ENCODE measurements at places on chromosomes 1 and 21.

DNA sequence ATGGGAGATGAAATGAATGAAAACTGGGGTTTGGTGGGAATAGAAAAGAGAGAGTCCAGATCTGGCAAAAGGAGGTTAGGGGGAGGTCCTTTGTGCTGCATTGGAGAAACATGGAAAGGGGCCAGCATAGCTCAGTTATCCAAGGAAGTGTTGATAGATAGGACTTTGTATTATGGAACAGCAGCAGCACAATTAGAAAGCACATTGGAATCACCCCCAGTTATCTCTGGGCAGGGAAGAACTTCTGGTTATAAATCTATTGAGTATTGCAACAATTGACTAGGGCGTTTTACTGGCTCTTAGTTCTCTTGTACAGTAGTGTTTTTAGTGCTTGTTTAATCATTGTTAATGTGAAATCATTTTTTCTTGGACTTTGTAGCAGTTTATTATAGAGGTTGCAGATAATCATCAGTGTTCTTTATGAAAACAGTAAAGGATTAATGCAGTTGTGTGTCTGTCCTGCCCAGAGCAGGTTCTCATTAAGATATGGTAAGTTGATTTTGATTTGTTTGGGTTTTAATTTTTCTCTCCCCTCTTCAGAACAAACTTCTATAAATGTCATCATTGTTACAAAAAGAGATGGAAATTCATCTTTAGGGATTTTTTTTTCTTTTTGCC is 76.6 kb downstream of the NR5A2 start:
- no peak for DNase-seq

DNA sequence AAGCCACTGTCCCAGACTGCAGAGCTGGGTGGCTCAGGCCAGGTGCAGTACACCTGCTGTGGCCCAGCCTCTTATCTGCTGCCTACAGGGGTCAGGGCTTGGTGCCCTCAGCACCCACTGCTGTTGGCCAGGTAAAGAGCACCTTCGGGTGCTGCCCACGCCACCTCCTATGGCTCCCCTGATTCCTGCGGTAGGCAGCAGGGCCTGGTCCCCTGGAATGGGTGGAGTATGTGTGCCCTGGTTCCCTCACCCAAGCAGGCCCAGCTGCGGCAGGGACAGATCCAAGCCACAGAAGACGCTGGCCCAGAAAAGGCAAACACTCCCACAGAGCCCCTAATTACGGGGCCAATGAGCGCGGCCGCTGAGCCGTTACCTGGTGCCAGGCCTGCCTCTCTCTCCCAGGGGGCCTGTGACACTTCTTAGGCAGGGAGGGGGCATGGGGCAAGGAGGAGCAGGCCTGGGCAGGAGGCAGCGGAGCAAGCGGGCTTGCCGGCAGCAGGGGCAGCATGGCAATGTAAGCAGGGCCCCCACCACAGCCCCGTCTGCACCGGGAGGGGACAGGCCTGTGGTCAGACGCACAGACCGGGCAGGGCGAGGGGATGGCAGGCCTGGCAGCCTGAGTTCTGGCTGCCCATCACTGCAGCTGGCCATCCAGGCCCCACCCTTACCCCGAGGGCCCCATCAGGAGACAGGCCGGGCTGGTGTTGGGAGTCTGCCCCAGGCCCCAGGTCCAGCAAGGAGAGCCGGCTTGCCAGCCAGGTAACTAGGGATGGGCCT is 19.0 kb downstream of the ESPN start:
- no peak for DNase-seq

DNA sequence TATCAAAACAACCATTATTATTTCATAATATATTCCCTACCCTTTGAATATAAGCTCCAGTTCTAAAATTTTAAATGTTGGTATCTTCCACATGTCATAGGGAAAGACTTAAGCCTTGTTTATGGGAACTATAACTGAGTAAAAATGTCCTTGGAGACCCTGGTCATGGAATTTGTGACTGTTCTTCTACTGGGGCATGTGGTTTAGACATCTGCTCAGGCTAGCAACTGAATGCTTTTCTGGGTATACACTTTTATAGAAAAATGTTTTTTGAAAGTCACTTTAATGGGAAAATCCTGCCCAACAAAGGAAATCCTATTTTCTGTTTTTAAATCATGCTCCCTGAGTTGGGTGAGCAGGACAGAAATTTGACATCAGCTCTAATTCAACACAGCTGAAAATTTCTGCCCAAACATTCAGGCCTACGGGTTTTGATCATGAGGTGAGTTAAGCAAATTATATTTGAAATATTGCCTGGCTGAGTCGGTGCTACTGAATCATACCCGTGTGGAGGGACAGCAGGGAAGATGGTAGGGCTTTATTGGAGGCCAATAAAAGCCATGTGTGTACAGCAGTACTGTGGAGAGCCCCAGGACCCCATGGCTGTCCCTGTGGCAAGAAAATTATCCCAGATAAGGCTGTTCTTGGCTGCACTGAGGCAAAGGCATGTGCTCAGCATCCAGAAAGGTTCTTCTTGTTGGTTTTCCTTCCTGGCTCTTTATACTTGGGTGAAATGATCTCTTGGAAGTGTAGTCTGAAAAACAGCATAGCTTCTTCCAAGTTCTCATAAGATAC is 391.8 kb downstream of the DISC1 start:
- peak; percentile 33 for DNase-seq

DNA sequence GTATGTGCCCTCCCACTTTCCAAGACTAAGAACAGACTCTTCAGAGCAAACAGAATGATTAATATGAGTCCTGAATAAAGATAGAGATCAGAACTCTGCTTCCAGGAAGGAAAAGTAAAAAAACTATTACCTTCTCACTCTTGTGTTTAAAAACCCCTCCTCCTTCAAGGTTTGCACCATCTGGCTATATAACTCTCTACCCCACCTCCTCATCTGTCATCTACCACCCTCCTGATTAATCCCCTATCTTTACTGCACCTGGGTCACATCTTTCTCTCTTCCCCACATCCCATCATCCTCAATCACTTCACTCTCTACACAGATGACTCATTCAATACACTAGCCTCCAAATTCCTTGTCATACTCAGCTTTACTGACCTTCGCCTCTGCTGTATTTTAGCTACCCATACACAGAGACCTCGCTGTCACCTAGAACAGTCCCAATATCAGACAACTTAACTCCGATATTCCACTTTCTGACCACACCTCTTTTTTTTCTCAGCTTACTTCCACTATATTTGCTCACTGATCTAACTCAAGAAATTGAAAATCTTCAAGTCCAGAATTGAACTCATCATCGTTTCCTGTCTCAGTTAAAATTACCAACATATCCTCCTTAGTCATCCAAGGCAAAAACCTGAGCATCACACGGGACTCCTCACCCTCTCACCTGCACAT is 3.7 kb downstream of the SCMH1 start:
- DNase-seq = peak; percentile 60

GRCh38 chr1:67434491-67434890 is 4.3 kb upstream of the SERBP1 start:
- DNase-seq = peak; percentile 70

DNA sequence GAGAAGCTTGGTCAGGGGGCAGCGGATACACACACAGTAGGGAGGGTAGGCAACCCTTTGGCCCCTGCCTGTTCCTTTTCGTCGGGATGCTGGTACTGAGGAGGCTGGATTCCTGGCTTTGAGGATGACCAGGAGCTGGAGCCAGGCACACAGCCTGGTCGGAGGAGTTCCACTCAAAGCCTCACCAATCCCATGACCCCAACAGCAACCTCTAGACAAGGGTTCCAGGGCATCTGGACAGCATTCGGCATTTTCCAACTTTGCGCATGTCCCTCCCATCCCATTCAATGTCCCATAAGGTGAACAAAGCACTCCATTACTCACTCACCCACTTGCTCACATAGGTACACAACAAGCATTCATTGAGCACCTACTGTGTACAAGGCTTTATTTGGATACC is 42.6 kb upstream of the HMGB4 start:
- DNase-seq = no peak

GRCh38 chr1:65067491-65068201 is 80.4 kb upstream of the AK4 start:
- peak; percentile 61 for DNase-seq

DNA sequence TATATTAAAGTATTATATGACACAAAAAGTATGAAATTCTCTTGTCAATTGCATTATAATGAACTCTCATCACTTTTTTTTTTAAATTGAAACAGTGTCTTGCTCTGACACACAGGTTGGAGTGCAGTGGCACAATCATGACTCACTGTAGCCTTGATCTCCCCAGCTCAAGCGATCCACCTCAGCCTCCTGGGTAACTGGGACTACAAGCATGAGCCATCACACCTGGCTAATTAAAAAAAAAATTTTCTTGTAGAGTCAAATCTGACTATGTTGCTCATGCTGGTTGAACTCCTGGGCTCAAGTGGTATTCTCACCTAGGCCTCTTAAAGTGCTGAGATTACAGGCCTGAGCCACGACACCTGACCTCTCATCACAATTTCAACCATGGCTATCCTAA is 259.3 kb downstream of the S1PR1 start:
- no peak for DNase-seq

DNA sequence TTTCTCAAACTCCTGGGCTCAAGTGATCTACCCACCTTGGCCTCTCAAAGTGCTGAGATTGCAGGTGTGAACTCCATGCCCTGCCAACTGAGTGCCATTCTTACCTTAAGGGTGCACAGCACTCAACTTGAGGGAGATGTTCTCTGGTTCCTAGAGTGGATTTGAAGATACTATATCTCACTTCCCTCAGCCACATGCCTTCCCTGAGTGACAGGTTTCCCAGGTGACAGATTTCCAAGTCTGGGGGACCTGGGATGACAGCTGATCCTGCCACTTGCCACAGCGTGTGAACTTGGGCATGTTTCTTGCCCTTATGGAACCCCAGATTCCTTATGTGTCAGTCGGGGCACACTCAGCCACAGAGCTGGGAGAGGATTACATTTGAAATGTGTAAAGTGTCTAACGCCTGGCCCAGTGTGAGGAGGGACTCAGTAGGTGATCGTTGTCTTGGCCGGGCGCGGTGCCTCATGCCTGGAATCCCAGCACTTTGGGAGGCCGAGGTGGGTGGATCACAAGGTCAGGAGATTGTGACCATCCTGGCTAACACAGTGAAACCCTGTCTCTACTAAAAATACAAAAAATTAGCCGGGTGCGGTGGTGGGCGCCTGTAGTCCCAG is 29.6 kb upstream of the BTG2 start:
- DNase-seq = no peak

GRCh38 chr1:72202761-72203160 is 79.6 kb downstream of the NEGR1 start:
- DNase-seq = peak; percentile 34

DNA sequence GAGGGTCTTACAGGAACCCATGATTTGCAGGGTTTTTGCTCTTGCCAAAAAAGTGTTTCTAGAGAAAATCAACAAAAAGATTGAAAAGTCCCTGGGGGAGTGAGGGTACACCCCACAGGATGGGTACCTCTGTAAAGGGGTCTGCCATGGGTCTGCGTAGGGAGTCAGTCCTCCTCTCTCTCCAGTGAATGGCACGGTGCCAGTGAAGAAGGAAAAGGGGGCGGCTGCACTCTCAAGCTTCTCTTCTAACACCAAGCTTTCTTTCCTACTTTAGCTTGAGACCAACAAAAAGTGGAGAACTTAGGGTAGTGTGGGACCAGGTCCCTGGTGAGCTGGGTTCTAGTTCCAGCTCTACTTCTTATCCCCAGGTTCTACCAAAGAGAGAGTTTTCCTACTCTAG is 87.4 kb downstream of the GLUL start:
- DNase-seq = no peak

GRCh38 chr1:80385650-80386049 is 1379.1 kb upstream of the ADGRL4 start:
- no peak for DNase-seq

DNA sequence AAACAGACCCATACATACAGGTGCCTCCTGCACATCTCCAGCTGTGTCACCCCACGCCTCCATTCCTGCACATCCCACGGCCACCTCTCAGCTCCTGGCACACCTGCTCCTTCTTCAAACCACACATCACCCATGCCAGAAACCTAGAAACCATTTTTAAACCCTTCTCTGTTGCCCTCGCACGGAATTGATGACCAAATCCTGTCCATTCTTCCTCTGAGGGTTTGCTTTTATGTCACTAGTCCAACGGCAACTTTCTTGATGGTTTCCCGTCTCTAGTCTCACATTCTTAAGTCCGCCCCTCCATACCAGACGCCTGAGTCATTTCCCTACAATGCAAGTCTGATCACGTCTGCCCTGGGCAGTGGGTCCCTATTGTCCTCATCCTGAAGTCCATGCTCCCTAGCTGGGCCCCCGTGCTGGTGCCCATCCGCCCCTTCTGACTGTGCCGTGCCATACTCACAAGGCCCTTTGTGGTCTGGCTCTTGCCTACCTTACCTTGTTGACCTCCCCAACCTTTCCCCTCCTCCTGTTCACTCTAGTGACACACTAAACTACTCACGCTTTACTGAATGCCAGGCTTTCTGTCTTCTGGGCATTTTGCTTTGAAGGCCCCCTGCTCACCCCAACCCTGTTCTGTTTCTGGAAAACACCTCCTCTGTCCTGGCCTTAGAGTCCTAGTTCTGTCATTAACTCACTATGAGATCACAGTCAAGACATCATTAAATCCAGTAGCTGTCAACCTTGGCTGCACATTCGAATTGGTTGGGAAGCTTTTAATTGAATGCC is 17.6 kb downstream of the SLC2A1 start:
- peak; percentile 99 for DNase-seq

DNA sequence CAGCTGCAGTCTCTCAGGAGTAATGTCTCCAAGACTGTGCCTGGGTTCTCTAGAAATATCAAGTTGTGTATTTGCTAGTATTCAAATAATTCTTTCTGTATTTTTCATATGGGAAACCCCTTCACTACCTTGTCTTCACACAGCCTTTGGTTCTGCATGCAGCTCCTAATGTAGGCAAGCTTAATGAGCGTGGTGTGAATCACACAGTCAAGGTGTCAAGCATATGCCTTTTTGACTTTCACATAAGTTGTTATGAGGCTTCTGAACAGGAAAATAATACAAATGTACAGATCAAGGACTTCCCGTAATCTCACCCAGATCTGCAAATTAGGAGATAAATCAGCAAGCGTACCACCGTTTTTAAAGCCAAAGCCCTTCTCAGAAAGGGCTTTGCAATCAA is at the start of gene FCRL3:
Gene FCRL3 (minus strand): TSS at position 38 of the 400 bp plus-strand sequence. CDS start 280 bp downstream, outside the sequence.
- DNase-seq = no peak

GRCh38 chr1:155529109-155529508 is 33.5 kb downstream of the ASH1L start:
- DNase-seq = no peak

DNA sequence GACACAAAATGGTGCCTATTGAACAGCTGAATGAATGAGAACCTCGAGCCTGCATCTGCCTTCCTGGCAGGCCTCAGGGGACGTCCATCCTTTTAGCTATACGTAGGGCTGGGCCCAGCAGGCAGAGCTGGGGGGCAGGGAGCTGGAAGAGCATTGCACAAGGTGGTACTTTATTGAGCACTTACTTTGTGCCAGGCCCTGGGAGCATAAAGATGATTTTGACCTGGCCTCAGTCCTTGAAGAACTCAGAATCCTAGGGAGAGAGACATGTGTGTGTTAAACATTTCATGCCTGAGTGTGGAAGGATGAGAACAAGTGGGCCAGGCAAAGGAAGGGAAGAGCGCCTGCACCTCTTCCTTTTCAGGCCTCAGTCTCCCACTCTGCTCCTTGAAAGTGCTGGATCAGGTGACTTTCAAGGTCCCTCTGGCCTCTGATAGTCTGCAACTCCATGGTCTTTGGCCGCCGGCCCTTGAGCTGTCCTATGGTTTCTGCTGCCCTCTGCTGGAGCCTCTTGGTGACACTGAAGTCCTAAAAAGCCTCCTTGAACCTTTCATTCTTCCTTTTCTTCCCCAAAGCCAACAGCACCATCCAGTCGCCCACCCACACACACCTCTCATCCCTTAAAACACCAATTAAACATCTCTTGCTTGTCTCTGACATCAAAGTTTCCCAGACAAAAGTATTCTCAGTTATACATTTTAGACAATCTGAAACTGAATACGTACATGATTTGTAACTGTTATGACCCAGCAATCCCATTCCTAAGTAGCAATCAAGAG is 3.5 kb upstream of the PEAR1 start:
- peak; percentile 78 for DNase-seq

Data from EH (cell line).